ENCODE measurements at places on chromosomes 5 and 9.

DNA sequence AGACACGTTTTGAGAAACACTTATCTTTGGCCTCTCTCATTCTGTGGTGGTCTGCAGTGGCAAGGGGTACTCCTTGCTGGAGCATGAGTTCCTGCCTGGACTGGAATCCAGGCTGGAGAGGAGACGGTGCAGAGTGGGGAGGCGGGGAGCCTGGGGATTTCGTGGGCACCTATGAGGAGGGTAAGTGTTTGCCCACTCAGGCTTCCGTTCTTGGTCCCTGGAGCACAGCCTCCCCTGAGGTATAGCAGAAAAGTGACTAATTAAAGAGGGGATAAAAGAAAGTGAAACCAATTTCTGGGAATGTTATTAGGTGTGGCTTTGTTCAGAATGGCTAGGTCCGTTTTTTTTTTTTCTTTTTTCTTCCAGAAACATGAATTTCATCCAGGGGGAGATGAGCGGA lies 90.8 kb downstream of the ARHGAP26 start:
- DNase-seq = no peak

GRCh38 chr5:14399054-14399692 lies 182.4 kb upstream of the OTULINL start:
- DNase-seq = no peak

DNA sequence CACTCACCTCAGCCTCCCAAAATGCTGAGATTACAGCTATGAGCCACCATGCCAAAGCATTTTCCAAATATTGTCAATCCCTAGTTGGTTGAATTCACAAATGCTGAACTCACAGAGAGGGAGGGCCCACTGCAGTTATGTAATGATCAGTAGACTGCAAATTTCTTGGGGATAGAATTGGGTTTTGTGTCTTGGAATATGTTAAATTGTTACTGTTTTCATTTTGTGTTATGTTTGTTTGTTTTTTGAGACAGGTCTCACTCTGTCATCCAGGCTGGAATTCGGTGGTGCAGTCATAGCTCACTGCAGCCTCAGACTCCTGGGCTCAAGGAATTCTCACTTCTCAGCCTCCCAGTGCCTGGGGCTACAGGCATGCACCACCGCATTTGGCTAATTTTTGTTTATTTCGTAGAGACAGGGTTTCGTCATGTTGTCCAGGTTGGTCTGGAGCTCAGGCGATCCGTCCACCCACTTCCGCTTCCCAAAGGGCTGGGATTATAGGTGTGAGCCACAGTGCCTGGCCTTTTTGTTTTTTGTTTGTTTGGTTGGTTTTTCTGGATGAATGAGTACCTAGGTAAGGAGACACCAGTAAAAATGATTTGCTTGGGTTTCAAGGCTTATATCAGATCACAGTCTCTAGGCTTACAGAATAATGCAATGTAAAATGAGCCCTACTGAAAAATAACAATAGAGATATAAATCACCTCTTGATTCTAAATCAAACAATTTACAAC lies 31.5 kb upstream of the LMNB1 start:
- no peak for DNase-seq

DNA sequence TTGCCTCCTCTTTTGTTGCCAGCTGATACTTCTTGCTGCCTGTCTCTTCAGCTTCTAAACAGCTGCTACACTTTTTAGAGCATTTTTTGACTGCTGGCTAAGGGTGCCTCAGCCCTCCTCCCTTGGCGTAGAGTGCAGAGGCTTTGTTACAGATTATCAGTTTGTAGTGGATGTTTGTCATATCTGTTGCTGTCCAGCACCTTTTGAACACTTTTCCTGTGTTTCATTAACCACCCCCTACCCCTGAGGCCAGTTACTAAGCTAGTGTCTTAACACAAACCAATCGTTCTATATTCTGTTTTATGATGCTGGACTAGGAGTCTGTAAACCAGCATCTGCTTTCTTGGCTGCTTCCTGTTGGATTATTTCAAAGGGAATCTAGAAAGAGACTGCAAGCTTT lies 441.5 kb downstream of the DNAH5 start:
- DNase-seq = no peak

DNA sequence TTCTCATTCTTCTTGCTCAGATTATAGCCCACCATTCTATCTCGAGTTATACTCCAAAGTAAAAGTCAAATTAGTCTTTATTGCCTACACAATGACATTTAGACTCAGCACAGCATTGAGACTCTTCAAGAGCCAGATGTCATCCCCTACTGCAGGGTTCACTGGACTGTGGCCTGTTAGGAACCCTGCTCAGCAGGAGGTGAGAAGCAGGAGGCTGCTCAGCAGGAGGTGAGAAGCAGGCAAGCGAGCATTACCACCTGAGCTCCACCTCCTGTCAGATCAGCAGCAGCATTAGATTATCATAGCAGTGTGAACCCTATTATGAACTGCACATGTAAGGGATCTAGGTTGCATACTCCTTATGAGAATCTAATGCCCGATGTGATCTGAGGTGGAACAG lies 12.7 kb upstream of the LIFR start:
- no peak for DNase-seq

GRCh38 chr9:88678008-88678407 lies 143.0 kb downstream of the NXNL2 start:
- DNase-seq = no peak

DNA sequence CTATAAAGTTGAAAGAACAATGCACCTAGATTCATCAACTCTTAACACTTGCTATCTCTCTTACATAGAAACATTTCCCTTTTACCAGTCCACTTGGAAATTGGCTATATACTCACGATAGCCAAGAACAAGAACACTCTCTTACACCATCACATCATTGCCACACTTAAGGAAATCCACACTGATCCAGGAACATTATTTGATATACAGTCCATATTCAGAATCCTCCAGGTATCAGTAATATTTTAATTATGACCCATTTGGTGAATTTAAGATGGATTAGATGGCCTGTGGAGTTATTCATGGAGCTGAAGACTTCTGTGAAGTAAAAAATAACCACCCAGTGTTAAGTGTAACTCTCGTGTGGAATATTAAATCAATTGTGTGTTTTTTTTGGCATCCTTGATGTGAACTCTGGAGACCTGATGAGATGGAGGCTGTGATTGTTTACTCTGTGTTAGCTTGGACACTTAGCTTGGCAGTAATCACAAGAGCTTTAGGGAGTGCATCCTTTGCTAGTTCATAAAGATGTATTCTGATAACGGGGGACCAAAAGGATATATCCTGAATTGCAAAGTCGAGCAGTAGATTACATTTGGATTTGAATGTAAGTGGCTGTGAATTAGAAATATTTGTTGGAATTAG lies 52.0 kb upstream of the ABL1 start:
- DNase-seq = no peak

- DNase-seq = no peak
These were observed 123.3 kb upstream of the ELL2 start for GRCh38 chr5:96084874-96085506.

DNA sequence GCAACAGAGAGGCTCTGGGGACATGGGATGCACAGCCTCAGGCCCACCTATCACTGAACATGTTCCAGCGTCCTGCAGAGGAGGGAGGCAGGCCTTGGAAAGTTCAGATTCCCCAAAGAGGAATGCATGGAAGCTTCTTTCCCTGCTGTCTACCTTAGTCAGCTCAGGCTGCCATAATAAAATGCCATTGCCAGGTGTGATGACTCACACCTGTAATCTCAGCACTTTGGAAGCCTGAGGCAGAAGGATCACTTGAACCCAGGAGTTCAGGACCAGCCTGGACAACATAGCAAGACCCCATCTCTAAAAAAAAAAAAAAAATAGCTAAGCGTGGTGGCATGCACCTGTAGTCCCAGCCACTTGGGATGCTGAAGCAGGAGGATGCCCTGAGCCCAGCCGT lies 24.5 kb upstream of the TOR1B start:
- DNase-seq = no peak

DNA sequence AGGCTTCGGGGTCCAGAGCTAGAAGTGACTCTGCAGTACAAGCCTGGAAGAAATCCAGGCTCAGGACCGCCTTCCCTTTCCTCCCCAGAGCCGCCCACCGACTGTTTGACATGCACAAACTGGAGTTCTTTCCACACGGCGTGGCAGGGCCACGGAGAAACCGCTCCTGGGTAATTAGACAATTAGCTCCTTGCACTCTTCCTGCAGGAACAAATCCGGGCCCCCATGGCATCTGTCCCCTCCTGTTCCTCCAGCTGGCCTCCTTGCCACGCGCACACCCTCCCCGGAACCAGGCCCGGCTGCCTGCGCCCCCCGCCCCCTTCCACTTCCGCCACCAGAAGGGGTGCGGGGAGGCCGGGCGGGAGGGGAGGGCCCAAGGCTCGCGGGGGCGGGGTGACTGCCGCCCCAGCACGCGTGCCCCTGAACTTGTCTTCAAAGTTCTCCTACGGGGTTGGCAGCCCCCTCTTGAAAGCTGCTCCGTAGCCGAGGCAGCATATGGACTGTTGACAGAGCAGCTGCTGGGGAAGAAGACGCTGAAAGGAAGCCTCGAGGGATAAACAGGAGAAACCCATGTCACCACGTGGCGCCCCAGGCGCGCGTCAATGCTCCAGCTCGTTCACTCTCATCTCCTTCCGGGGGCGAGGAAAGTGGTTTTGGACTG lies 74.3 kb downstream of the SEC61B start:
- no peak for DNase-seq

- no peak for DNase-seq
These were observed 9.0 kb downstream of the RGS14 start for GRCh38 chr5:177366528-177367322.

DNA sequence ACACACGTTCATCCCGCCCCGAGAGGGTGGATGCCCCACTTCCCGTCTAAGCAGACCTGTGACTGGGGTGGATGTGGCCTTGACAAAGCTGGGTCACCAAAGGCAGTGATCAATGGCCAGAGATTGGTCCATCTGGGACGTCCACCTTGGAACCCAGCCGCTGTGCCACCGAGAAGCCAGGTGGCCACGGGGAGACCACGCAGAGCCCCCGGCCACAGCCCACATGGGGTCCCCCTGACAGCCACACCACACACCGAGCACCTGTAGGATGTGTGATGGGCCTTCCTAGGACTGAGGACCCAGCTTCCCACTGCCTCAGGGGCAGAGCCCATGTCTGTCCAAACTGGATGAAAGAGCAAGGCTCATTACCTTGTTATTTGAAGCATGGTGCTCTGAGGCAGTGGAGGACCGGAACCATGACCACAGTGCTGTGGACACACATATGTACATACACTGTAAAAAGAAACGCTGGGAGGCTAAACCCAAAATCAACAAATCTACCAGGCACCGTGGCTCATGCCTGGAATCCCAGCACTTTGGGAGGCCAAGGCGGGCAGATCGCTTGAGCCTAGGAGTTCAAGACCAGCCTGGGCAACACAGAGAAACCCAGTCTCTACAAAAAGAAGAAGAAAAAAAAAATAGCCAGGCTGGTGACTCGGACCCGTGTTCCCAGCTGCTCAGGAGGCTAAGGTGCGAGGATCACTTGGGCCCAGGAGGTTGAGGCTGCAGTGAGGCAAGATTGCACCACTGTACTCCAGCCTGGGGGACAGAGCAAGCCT lies 50.1 kb downstream of the MRPL36 start:
- DNase-seq = no peak

GRCh38 chr9:89996116-89996515 lies 391.3 kb downstream of the GADD45G start:
- DNase-seq = no peak

GRCh38 chr9:131485728-131486422 lies 16.8 kb upstream of the POMT1 start:
- DNase-seq = no peak

DNA sequence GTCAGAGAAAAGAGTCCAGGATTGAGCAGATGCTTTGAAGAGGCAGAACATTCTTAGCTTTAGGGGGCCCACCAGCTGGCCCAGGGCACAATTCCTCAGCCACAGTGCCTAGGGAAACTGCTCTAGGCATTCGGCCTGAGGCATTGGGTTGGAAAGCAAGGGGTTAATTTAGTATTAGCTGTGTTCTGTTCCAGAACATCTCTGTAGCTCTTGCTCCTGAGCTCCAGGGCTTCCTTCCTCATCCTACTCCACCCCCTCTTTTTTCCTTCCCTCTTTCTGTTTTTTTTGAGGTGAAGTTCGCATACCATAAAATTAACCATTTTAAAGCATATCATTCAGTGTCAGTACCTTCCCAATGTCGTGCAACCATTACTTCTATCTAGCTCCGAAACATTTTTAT lies 74.5 kb upstream of the PANK3 start:
- no peak for DNase-seq

DNA sequence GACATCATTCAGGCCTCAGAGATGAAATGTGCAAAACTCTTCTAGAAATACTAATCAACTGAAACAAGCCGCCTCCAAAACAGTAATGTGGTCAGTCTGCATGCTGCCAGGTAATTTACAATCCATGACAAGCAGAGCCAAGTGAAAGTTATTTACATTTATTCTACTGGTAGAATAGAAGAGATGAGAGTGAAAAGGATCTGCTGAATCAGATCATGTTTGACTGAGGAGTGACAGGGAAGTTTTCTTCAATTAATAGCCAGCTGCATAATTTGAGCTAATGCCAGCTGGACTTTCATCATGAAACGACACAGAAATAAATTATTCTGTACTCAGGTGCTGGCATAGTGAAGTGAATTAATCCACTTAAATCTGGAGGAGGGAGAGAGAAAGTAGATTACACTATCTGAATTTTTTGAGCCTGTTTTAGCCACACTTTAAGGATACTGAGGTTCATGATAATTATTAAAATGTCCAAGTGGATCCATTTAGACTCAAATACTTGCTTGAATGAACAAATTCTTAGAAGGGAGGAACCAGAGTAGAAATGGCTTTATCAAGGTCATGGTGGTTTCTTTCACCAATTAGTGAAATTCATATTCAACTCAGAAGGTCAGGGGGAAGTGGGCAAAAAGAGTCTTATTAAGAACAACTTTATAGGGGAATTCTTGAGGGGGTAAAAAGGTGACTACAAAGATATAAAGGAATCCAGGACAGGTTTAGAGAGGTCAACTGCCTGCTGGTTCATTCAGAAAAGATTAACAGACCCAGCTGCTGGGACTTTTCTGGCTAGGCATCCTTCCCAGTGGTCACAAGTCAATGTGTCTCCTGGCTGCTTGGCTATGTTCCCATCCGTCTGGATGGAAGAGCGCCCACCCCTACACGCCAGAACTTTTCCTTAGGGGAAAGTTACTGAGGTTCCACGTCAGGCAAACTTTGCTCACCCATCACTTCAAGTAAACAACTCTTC lies 350.4 kb downstream of the PDE4D start:
- DNase-seq = no peak

DNA sequence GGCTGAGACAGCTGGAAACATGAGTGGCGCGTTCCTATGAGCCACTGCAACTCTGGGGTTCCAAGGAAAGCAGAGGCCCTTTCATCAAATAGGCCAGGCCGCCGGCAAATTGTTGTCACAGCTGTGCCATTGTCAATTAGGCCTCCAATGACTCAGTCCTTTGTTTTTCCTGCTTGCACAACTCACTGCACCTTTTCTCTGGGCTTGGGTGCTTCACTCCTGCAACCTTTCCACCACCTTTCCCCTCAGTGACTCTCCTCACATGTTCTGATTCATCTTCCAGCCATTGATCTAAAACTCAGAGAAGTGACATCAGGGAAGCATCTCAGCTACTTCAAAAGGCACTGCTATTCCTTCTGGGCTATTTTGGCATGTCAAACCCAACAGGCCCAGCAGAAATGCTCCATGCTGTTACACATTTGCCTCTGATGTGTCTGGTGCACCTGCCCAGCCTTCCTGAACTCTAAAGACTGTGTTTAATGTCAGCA lies 653.7 kb downstream of the NR2F1-AS1 start:
- DNase-seq = no peak

All from T-helper 1 cell (primary cell).